ENCODE measurements at places on chromosomes 5 and 9.

DNA sequence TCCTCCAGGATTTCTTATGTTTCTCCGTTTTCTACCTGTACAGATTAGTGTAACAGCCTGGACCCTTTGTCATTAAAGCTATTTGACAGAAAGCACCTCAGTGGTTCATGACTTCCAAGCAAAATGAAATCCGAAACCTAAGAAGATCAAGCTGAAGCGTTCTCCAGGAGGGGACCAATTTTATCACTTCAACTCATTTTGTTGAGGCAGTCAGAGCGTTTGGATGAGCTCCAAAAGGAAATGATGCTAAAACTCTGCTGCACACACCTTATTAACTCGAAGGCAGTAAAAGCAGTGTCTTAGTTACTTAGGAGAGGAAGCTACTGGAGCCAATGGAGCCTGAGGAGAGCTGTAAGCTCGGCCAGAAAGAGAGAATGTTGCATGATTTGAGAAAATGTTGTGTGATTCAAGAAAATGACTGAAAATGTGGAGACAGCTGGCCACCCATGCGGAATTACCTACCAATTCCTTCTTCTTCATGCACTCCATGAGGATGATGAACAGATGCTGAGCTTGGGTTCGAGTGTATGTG lies 346.7 kb upstream of the KLF9 start:
- DNase-seq = no peak

- no peak for DNase-seq
Observed at GRCh38 chr5:142156839-142157463, 48.4 kb downstream of the NDFIP1 start.

GRCh38 chr9:25994605-25995004 lies 316.4 kb upstream of the TUSC1 start:
- no peak for DNase-seq

- DNase-seq = no peak
Observed at GRCh38 chr5:16914108-16914435, 22.0 kb downstream of the MYO10 start.

DNA sequence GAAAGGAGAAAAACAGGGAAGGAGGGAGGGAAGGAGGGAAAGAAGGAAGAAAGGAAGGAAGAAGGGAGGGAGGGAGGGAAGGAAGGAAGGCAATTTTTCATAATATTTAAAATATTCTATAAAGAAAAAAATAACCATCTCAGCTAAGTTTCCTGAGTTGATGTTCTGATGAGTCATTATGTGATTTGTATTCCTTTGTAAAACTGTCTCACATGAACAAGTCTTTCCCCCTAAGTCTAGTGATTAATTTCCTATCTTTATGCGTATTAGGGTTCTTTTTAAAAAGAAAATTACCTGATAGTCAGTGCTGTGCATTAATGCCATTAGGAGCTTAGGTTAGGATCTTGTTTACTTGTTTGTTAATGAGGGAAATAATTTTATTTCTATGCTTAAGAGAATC lies 94.1 kb downstream of the RASEF start:
- no peak for DNase-seq

DNA sequence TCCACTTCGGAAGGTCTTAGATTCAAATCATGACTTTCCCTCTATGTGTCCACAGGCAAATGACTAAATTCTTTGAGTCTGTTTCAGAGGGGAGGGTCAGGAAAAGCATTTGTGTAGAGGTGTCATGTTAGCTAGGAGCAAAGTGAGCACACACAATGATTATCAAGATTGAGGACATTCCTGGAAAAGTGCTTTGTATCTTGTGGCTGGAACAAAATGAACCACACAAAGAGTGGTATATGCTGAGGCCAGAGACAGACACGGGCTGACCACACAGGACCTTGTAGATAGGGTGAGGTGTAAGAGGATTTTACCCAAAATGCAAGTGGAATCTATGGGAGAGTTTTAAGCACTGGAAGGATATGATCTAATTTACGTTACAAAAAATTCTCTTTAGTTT lies 245.3 kb upstream of the NMUR2 start:
- DNase-seq = no peak

DNA sequence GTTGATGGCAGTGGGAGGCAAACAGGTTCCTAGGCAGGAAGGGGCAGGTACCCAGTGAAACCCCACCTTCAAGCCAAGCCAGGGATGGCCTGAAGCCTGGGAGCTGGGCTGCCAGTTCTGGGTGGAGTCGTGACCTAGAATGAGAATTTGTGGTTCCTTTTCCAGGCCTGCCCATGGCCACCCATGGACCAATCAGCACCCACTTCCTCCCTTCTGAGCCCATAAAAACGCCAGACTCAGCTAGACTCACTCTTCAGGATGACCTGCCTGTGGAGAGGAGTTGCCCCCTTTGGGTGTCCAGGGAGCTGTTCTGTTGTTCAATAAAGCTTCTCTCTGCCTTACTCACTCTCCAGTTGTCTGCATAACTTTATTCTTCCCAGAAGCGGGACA lies 144.0 kb upstream of the MRPS30 start:
- DNase-seq = no peak

GRCh38 chr9:135612437-135612836 lies 26.9 kb downstream of the GLT6D1 start:
- DNase-seq = no peak

DNA sequence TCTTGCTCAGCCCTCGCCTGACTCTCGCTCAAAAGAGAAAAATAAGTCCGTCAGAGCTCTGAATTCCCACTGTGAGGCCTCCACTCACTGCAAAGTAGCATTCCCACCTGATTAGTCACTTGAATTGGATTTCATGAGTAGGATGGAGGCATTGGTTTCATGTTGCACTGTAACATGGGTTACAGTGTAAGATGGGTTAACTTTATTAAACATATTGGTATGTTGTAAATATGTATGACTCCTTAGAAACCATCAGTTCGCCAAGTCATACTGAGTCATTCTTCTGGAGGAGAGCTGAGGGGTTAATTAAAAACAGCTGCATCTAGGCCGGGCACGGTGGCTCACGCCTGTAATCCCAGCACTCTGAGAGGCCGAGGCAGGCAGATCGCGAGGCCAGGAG lies 93.8 kb upstream of the BNC2 start:
- no peak for DNase-seq

DNA sequence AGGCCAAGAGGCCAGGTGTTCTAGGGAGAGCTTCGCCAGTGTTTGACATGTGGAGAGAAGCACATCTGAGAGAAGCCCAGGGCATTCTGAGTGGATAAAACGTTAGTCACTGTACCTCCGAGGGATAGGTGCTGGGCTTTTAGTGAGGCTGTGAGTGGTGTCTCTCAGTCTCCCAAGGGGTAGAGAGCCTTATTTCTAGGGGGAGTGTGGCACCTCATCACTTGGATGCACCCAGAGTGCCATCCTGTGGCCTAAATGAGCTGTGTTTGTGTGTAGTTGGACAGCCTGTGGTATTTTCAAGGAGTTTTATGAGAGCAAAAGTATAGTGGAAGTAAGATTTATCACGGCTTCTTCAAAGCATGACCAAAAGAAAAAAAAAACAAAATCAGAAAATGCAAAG lies 1046.9 kb upstream of the WWC1 start:
- DNase-seq = no peak

GRCh38 chr9:126676685-126677143 lies 63.0 kb downstream of the LMX1B start:
- no peak for DNase-seq

DNA sequence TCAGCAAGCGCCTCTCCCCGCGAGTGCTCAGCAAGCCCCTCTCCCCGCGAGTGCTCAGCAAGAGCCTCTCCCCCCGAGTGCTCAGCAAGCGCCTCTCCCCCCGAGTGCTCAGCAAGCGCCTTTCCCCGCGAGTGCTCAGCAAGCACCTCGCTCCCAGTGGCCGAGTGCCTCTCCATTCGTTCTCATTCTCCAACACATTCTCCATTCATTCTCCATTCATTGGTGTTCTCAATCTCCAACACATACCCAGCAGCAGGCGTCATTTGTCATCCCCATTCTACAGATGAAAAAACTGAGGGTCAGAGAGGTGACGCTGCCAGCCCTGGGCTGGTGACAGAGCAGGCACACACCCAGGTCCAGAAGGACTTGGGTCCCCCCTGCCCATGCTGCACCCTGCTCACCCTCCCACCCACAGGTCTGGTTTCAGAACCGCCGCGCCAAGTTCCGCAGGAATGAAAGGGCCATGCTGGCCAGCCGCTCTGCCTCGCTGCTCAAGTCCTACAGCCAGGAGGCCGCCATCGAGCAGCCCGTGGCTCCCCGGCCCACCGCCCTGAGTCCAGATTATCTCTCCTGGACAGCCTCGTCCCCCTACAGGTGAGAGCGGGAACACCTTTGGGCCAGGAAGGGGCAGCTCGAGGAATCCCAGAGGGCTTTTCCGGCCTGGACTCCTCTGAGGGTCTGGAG lies 32.5 kb downstream of the PTGES start:
- no peak for DNase-seq

- no peak for DNase-seq
Observed at GRCh38 chr9:132671620-132672412, 1.6 kb downstream of the GTF3C4 start.

- no peak for DNase-seq
Observed at GRCh38 chr9:128565578-128565977, 13.2 kb downstream of the SPTAN1 start.

- no peak for DNase-seq
Observed at GRCh38 chr9:2053883-2054845, 39.0 kb downstream of the SMARCA2 start.

- no peak for DNase-seq
Observed at GRCh38 chr9:16193066-16193465, 640.2 kb downstream of the CCDC171 start.

- no peak for DNase-seq
Observed at GRCh38 chr9:99411068-99411467, 189.0 kb downstream of the SEC61B start.

GRCh38 chr5:15695215-15695731 lies 195.3 kb downstream of the FBXL7 start:
- no peak for DNase-seq

- DNase-seq = no peak
Observed at GRCh38 chr5:15927710-15928380, 251.7 kb downstream of the MARCHF11 start.

- no peak for DNase-seq
Observed at GRCh38 chr5:14869668-14870164, 1.9 kb downstream of the ANKH start.

GRCh38 chr5:1118231-1118698 lies 6.4 kb upstream of the SLC12A7 start:
- no peak for DNase-seq

DNA sequence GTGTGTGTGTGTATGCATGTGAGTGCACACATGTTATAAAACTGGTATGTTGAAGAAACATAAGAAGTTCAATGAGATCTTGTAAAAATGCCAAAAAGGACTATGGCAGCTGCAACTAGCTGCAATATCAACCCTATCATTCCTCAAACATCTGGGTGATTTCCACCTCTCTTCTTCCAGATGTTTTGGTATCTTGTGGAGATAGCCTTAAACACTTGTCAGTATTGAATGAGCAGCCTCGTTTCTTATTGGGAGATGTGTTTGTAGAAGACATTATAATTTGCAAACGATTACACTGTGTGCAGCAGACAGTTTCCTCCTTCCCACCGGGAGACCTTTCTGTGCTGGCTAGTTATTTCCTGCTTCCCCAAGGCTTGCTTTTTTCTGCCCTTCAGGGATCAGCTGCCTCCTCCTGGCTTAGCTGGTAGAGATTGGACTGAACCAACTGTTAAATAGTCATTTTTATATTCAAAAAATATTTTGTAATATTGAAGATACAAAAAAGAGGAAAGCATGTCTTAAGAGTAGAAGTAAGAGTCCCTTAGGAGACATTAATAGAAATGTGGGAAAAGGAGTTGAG lies 168.4 kb upstream of the MPDZ start:
- no peak for DNase-seq

- no peak for DNase-seq
Observed at GRCh38 chr5:116084287-116084691, 536 bp upstream of the COMMD10 start.
